Hepatic stellate cell (primary cell): ENCODE measurements at places on chromosomes 2 and 18.
A peak's percentile ranks its signal among the peaks of the same experiment; 100 is the strongest.

DNA sequence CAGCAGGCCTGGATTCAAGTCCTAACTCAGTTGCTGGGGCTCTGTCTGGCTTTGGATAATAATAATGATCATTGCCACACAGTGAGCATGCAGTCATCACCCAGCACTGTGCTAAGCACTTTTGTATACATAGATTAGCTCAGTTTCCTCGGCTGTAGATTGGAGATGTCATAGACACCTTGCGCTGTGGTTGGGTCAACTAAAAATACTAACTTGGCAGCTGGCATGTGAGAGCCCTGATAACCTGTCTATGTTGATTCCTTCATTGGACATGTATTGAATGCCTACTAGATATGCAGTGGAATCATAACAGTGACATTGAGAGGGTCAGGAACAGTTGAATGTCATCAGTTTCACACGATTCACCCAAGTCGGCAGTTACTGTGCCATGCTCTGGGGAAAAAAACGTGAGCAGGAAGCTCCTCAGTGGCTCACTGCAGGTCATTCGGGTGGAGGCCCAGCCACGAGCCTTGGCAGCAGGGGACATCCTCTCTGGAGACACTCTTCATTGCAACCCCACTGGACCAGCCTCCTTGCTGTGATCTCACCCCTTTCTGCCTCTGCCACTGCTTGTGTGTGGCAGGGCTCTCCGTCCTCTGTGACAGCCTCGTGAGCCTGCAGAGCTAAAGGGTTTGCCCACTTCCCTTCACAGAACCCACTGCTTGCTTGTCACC is 85.3 kb downstream of the NPAS2 start:
- no peak for DNase-seq

GRCh38 chr2:174333017-174333371 is 1.8 kb upstream of the SP9 start:
- no peak for DNase-seq

DNA sequence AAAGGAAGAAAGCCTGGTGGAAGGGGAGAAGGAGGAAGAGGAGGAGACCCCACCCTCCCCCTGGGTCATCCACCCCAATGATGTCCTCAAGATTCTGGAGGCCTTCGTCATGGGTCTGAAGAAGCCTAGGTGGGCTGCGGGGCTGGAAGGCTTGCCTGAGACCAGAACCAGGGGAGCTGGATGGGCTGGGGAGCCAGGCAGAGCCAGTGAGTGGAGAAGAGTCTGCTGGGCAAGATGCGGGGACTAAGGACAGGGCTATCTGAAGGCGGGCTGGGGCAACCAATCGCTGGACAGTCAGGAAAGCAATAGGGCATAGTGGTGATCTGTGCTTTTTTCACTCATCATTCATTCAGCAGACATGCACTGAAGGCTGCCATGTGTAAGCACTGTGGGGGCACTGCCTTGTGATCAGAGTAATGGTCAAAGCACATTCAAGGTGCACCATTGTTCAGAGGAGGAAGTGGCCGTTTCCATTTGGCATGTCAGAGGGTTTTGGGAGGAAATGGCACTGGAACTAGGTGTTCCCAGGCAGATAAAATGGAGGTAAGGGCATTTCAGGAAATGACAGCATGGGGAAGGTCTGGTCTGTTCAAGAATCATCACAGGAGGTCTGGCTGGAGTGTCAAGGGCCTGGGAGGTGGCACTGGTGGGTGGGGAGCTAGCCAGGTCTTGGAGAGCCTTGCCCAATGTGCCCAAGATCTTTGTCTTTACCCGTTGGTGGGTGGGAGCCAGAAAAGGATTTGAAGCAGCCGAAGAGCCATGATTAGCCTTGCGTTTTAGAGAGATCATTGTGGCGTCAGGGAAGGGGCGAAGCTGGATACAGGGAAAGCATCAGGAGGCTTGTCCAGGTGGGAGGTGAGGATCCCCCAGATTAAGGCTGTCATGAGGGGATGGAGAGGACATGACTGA is 24.2 kb downstream of the OTOF start:
- DNase-seq = no peak

DNA sequence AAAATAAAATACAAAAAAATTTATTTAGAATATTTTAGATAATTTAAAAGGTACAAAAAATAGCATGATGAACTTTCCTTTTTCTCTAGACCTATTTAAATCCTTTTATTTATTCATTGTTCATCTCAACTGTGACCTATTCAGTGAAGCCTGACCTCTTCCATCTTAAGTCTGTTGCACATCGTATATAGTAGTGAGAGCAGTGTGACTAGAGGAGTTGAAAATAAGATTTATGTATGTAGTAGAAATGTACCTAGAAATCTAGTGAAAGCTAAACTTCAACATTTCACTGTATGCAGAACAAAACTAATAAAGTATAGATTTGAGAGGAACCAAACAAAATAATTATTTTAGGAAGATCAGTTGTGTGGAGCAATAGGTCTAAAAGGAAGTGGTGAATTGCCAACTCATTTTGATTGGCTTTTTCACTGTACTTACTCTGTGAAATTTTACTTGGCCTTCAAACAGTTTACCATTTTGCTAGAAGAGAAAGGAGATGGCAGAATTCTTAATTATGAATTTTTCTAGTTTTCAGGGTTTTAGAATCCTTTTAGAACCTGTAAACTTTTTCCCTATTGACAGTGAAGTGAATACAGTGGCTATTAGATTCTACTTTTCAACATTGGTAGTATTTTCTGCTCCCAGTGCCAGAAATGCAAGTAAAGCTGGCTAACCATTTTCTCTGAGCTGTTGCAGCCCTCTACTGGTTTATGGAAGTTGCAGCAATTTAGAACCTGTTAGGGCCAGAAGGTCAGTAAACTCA is 11.0 kb downstream of the ANKRD12 start:
- peak; percentile 31 for DNase-seq

GRCh38 chr2:26982102-26982742 is 11.8 kb downstream of the MAPRE3 start:
- no peak for DNase-seq

- DNase-seq = no peak
Measured at GRCh38 chr18:692824-693223, 19.6 kb downstream of the ENOSF1 start.

DNA sequence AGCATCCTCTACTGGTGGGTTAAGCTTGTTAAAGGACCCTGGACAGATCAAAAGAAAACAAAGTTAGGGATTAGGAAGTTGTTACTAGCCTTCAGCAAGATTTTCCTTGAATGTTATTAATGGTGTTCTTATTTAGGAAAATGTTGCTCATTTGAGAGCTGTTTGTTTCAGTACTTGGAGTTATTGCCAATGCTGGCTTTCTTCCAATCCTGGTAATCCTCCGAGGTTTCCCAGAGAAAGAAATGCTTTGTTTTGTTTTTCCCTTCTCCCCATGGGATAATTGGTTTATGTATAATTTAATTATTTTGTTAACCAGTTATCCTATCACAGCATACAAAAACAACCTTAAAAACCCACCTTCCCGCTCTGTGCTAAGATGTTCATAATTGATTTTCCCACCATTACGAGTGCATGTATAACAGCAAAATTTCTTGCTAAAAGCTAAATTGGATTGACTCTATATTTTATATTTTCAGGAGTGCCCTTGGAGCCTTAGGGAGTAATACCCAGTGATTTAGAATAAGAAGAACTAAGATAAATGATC is 79.8 kb downstream of the MGAT5 start:
- DNase-seq = no peak

DNA sequence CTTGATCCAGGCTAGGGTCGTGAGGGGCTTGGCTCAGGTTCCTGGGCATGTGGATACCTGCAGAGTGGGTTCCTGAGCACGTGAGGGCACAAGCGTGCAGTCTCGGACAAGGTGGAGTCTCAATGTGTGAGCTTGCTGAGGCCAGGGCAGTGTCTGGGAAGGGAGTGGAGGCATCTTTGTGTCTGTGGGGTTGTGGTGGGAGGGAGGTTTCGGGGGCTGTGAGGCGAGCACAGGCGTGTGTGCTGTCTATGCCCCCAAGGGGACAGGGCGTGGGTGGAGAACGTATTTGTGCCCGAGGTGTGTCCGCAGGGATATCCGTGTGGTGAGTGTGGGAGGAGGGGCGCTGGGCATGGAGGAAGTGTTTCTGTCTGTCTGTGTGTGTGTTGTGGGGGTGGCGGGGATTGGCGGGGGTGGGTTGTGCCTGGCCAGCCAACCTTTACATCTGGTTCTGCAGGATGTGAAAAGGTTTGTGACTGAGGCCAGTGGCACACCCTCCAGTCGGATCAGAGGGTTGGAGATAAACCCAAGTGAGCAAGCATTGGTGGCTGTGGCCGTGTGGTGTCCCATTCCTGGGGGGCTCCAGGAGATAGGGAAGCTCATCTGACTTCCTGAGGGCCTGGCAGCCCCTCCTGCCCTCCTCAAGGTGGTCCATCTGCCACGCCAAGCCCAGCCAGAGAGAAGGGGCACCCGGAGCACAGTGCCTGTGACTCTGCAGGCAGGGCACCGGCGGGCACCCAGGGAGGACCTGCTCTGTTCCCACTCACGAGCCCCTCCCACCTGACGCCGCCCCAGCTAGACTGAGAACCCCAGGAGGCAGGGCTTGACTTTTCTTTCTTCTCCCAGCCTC is 57.1 kb downstream of the ZFP36L2 start:
- no peak for DNase-seq
